ENCODE measurements at places on chromosomes 2 and 18. TPM values are rescaled to one million over a fixed set of nuclear protein-coding genes. Genes with fewer than 3 reads are reported as not detected.
A peak's percentile ranks its signal among the peaks of the same experiment; 100 is the strongest.

DNA sequence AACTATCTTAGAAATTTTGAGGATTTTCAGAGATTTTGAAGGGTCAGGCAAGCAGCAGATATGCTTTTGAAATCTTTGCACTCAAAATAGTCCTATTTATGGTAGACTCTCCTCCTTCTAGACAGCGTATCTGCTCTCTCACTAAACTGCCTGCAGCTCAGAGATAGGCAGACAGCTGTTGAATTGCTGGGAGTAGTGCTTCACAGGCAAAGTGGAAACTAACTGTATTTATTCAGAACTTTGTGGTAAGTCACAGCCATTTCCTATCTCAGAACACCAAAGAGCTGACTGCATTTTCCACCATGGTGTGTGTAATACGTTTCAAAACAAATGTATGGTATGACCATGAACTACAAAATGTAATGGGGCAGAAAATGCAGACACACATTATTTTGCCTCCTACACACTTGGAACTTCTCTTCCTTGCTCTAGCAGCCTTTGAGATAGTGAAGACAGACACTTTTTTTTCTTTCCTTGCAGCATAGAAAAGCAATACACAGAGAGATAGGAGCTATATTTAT lies 352.4 kb downstream of the LRP1B start:
- no peak for DNase-seq

GRCh38 chr2:28633204-28633603 lies 118.4 kb upstream of the PPP1CB start:
- no peak for DNase-seq

- no peak for DNase-seq
Observed at GRCh38 chr2:148493822-148494563, 150.6 kb upstream of the EPC2 start.

DNA sequence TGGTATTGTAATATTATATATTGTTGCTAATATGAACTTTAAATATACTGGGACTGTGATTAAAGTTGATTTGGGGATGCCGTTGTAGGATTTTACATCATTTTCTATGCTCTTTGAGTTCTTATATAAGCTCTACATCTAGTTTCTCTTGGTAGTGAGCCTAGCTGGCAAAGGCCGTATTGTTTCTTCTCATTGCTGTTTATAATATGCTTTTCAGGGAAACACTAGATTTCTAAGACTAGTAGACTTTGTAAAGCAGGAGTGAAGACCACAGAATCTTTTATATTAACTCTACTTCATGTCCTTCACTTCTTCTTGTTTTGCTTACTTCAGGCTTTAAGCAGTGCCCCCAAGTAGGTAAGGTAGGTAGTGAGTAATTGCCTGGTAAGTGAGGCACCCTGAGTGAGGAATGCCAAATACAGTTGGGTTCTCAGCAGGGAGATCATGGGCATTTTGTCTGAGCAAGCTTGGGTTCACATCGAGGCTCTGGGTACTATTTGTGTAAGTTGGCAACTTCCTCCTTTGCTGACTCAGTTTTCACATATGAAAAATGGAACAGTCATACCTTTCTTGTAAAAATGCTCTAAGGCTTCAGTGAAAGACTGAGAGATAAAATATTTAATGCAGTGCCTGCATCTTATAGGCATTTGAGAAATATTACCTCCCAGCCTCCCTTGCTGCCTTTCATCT lies 96.4 kb downstream of the RNF144A start:
- peak; percentile 71 for DNase-seq

Gene ABCB6
- total RNA-seq, result 9.0 TPM

DNA sequence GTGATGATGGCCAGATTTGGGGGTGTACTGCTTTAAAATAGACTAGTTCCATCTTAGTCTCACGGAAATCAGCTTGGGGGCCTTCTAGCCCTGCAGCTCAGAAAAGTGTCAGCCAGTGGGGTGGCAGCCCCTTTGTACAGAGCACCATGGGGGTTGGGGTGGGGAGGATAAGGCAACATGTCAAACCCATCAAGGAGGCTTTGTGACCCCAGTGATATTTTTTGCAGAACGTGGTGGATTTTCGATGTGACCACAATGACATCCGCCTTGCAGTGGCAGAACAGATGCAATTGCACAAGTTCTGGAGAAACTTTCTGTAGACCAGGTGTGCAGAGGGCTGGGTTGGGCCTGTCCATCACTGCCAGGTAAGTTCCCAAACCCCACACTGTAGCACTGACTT lies 3.0 kb upstream of the CD8A start:
- no peak for DNase-seq

DNA sequence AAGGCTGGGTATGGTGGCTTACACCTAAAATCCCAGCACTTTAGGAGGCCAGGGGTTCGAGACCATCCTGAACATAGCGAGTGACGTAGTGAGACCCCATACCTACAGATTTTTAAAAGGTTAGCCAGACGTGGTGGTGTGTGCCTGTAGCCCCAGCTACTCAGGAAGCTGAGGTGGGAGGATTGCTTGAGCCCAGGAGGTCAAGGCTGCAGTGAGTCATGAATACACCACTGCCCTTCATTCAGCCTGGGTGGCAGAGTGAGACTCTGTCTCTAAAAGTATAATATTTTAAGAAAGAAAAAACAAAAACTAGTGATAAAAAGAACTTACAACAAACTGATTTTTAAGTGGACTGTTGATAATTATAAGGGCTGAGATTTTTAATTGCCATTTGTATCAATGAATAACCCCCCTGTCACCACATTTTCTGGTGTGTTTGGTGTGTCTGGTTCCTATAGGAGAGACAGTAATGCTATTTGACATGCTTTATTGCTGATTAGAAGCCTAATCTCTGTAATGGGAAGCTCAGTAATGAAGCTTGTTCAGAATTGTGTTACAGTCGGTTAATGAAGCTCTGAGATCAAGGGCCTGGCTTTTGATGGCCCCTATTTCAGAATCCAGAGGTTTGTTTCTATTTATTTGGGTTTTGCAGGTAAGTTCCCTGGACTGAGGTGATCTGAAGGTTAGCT lies 147.0 kb downstream of the NEDD4L start:
- DNase-seq, result peak; percentile 36

GRCh38 chr2:25960920-25961319 lies 21.4 kb downstream of the KIF3C start:
- peak; percentile 69 for DNase-seq

DNA sequence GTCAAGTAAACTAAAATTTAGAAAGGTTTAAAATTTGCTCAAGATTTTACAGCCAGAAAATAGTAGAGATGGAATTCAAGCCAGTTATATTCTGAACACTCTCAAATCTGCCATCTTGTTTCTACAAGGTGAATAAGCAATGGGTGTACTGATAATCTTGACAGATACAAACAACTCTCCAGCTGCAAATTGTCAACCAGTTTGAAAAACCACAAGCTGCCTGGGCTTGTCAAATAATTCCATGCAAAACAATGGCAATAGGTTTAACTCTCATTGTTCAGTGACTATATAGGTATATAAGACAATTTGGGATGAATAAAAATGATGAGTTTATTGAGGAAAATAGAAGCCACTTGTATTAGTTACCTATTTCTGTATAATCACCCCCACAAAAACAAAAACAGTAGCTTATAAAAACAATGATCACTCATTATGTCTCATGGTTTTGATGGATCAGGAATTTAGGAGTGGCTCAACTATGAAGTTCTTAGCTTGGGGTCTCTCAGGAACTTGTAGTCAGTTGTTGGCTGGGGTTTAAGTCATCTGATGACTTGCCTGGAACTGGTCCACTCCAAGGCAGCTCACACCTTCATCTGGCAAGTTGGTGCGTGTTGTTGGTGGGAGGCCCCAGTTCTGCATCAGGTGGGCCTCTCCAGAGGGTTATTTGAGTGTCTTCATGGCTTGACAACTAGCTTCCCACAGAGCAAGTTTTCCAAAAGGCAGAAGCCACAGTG lies 12.6 kb upstream of the EVA1A start:
- no peak for DNase-seq

- DNase-seq, result no peak
Observed at GRCh38 chr18:25453556-25454269, 101.7 kb upstream of the ZNF521 start.

GRCh38 chr2:5229574-5229973 lies 462.6 kb upstream of the SOX11 start:
- DNase-seq, result no peak

Gene DNAJC5G
- total RNA-seq, result not detected

DNA sequence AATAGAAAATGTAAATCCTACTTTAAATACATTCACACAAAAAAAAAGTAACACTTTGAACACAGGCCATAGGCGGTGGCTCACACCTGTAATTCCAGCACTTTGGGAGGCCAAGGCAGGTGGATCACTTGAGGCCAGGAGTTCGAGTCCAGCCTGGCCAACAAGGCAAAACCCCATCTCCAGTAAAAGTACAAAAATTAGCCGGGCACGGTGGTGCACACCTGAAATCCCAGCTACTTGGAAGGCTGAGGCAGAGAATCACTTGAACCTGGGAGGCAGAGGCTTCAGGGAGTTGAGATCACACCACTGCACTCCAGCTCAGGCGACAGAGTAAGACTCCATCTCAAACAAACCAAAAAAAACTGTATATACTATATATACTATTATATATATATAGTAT lies 303.6 kb downstream of the BCL11A start:
- DNase-seq, result no peak

Gene TANC1
- total RNA-seq, result 19.3 TPM

Gene ATP6V1C2
- 0.29 TPM for total RNA-seq

DNA sequence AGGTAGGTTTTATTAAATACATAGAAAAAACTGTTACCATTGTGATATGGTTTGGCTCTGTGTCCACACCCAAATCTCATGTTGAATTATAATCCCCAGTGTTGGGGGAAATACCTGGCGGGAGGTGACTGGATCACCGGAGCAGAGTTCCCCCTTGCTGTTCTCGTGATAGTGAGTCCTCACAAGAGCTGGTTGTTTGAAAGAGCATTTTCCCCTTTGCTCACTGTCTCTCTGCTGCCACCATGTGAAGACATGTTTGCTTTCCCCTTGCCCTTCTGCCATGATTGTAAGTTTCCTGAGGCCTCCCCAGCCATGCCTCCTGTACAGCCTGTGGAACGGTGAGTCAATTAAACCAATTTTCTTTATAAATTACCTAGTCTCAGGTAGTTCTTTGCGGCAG lies 352.7 kb upstream of the SLC39A10 start:
- peak; percentile 19 for DNase-seq

Data from Daoy (cell line).